NCI-H226 (cell line): ENCODE measurements at places on chromosomes 4 and X.

- DNase-seq: no peak
These were observed 68.5 kb downstream of the CYTL1 start for GRCh38 chr4:4950561-4951290.

DNA sequence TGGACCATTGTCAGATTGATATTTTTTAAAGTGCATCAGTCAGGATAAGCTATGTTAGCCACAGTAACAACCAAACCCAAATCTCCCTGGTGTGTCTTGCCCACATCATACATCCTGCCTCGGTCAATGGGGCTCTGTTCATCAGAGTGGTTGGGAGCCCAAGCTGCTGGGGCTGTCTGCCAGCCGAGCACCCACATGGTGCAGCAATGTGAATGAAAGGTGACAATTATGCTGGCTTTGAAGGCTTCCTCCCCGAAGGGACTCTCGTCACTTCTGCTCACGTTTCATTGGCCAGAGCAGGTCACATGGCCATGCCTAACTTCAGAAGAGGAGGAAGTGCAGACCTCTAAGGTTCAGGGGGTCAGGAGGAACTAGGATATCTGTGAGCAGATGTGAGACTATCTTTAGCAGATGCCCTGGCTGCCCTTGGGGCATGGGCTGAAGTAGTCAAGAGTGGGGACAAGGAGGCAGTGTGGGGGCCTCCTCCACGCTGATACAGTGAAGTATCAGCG lies 1.3 kb upstream of the JAKMIP1 start:
- no peak for DNase-seq

- DNase-seq: no peak
These were observed 208.6 kb upstream of the TECRL start for GRCh38 chr4:64617800-64618199.

DNA sequence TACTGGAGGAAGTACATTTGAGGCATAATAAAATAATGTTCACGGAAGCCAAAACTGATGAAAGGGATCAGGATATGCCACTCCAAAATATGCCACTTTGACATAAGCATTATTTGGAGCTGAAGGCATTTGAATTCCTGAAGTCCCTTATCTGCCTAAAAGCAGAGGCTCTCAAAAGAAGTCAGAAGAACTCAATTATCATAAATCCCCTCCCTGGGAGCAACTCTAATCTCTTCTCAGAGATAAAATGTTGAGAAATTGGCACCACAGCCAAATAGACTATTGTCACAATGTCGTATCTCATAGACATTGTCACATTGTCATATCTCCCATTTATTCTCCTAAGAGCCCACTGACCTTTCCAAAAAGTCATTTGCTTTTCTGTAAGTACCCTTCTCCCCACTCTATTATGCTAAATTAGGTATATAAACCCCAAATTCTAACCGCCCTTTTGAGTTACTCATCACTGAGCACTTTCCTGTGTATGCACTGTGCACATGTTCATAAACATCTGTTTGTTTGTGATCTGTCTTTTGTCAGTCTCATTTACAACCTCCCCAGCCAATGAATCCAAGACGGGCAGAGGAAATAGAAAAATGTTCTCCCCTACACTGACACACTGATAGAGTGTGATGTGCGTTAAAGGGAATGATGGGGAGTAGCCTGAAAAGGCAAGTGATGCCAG lies 78.5 kb upstream of the NAF1 start:
- DNase-seq: no peak

DNA sequence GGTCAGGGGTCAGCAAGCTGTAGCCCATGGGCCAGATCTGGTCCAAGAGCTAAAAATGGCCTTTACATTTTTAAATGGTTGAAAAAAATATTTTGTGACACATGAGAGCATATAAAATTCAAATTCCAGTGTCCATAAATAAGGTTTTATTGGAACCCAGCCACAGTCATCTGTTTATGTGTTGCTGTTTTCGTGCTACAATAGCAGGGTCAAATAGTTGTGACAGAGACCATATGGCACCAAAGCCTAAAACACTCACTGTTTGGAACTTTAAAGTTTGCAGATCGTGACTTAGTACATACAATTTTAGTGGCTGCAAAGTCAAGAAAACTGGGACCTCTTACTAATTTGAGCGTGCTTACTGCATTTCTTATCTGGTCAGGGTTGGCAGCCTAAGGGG lies 29.2 kb downstream of the LAMP2 start:
- no peak for DNase-seq

GRCh38 chr4:40747207-40747835 lies 2.4 kb upstream of the NSUN7 start:
- DNase-seq: no peak

DNA sequence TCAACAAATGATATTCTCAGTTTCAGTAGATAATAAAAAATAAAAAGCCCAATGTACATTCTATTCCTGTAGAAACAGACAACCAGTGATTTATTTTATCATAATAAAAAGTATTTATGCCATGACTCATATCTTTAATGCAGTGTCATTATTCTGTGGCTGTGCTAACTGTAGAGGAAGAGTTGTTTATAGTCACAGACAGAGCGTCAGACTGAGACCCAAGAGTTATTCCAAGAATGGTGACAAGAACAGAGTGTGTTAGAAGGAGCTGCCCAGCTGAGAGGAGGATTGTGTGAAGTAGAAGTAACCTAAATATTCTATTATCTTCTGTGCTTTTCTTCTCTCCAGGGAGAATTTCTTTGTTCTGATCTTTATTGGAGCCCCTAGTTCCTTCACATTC lies 210.7 kb downstream of the PPP1R2C start:
- DNase-seq: no peak

- DNase-seq: no peak
These were observed 122.1 kb downstream of the ANKRD50 start for GRCh38 chr4:124590480-124590879.

- DNase-seq: no peak
These were observed 2.4 kb downstream of the PKD2 start for GRCh38 chr4:88009871-88010270.

DNA sequence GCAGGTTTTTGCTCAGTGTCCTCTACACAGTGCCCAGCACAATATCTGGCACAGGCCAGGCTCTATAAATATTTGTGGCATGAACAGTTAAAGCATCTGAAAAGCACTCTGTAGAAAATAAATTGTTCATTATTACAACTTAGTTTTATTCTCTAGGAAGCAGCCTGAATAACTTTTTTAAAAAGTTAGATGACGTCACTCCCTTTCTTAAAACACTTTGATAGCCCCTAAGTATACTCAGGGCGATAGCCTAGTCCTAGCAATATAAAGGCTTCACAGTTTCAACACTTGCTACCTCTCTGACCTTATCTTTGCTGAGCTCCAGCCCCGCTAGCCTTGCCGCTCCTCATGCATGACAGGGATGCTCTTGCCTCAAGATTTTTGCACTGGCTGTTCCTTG lies 80.6 kb downstream of the GPM6A start:
- DNase-seq: no peak

- no peak for DNase-seq
These were observed 22.3 kb downstream of the AMOT start for GRCh38 chrX:112818114-112819007.

- DNase-seq: peak; percentile 53
These were observed 20.2 kb downstream of the GYG2 start for GRCh38 chrX:2848871-2849301.

- DNase-seq: no peak
These were observed 86.2 kb downstream of the NPFFR2 start for GRCh38 chr4:72118017-72118416.

- DNase-seq: no peak
These were observed 32.7 kb downstream of the TMEM47 start for GRCh38 chrX:34624416-34624815.

DNA sequence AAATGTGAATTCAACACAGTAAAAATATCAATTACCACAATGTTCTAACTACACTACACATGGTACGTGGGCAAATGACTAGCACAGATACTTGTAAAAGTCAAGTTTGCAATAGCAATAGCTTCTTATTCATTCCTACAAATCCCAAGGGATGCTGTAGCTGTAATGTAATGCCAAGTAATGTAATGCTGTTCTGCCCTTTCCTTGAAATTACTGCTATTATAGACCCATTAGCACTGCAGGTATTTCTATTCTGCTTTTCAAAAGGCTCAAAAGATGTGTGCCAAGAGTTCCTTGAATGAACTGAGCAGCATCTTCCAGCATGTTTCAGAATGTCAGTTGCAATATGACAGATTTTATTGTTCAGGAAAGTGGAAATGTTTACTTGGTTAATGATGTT lies 129.9 kb upstream of the BANK1 start:
- DNase-seq: no peak

DNA sequence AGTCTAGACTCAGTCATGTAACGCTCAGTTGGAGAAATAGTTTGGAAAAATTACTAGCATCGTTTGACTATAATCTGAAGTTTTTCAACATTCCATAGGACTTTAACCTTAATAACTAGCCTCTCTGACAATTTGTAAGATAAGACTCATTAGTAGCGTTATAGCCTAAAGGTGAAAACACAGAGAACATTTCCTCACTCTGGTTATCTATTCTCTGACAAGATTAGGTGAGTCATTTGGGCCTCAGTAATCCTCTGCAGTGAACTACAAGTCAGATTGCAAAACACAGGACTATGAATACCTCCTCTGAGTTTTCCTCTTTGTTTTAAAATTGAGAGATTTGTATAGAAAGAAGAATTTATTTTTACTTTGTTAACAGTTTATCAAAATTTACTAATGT lies 31.8 kb upstream of the PDLIM5 start:
- peak; percentile 86 for DNase-seq

GRCh38 chrX:617891-618290 lies 12.7 kb upstream of the SHOX start:
- no peak for DNase-seq
